ENCODE measurements at places on chromosomes 2 and 18. TPM values are rescaled to one million over a fixed set of nuclear protein-coding genes. Genes with fewer than 3 reads are reported as not detected.
A peak's percentile ranks its signal among the peaks of the same experiment; 100 is the strongest.

- H3K36me3 ChIP-seq = no peaks in the 10 kb centered on the region
- DNase-seq = peak; percentile 47
- H3K27ac ChIP-seq = no peak overlapping the region
These were observed 148.3 kb upstream of the HDAC4 start for GRCh38 chr2:239548965-239549595.

DNA sequence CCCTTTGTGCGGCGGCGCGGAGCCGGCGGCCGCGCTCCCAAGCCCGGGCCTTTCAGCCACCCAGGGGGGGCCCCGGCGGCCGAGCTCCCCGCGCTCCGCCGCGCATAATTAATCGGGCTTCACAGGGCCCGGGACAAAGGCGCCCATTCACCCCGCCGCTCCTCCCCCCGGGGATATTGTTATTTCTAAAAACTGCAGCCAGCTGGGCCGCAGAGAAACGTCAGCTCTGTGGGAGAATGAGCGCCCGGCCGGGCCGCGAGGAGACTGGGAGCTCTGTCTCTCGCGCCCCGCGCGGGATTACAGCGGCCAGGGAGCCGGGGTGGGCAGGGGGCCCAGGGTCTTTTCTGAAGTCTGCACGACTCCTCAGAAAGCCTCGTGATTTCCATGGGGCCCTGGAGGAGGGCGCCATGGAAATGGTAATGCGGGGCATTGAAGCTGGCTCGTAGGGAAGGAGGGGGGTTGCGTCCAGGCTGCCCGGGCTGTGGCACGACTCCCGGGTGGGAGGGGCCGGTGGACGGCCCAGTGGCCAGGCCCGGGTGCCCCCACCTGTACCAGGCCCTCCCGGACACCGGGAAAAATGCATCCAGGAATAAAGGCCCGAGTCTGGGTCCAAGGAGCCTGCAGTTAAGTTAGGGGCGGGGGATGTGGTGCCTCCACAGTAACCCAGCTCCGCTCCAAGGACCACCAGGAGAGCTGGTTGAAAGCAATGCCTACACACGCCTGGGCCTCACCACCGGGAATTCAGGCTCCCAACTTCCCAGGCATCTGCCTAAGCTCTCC is 125.3 kb downstream of the ZFP36L2 start:
- H3K27me3 ChIP-seq = no peaks in the 10 kb centered on the region
- H3K27ac ChIP-seq = peak overlapping the region; percentile 98
- peaks cover 53% of the 10 kb centered on the region for H3K4me1 ChIP-seq
- H3K4me3 ChIP-seq = peak overlapping the region; percentile 51
- peaks cover 3% of the 10 kb centered on the region for H3K36me3 ChIP-seq

DSG4 gene
- total RNA-seq = not detected

FAM124B gene
- not detected for total RNA-seq
